ENCODE measurements at places on chromosomes 12 and 14. TPM values are rescaled to one million over a fixed set of nuclear protein-coding genes. Genes with fewer than 3 reads are reported as not detected.

The OTUB2 gene
- total RNA-seq = 0.12 TPM

GRCh38 chr12:88969127-88969526, 383.2 kb downstream of the DUSP6 start:
- no peak for DNase-seq

- no peak for DNase-seq
Measured at GRCh38 chr14:83085136-83085535, 1551.5 kb upstream of the SEL1L start.

DNA sequence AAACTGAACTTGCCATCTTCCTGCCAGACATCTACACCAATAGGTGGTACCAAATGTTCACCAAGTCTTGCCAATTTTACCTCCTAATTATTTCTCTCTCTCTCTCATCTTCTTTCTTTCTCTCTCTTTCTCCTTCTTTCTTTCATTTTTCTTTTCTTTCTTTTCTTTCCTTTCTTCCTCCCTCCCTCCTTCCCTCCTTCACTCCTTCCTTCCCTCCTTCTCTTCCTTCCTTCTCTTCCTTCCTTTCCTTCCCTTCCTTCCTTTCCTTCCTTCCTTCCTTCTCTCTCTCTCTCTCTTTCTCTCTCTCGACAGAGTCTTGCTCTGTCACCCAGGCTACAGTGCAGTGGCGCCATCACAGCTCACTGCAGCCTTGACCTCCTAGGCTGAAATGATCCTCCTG, 55.4 kb upstream of the PSMA6 start:
- DNase-seq = no peak

DNA sequence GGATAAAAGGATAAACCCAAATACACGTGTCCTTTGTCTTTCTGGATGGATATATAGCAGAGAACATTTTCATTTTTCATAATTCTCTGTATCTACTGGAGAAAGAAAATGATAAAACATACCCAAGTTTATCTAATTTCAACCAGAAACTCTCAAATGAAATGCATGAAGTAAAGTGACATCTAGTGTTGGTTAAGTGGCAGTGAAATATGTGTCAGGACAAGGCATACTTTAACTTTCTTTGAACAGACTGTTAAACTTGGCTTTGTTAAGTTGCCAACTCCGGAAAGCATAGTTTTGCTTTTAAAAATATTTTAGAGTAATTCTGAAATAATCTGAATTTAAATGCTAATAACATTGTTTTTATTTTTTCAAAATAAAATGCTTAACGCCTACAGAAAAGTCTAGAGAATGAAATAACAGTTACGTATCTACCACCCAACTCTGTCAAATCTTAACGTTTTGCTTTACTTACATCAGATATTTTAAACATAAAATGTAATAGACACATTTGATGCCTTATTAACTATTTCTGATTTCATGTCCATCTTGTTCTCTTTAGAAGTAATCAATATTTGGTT, 25.2 kb upstream of the NTN4 start:
- no peak for DNase-seq

All from activated B cell treated with CpG ODN at 0.5 μM for 24 hours (primary cell).